ENCODE measurements at places on chromosomes 6 and 20. TPM values are rescaled to one million over a fixed set of nuclear protein-coding genes. Genes with fewer than 3 reads are reported as not detected.
A peak's percentile ranks its signal among the peaks of the same experiment; 100 is the strongest.

Gene POPDC3
- total RNA-seq, result not detected

Gene GNMT
- 0.70 TPM for total RNA-seq

GRCh38 chr6:3226481-3227362 lies 731 bp downstream of the TUBB2B start:
- H3K36me3 ChIP-seq, result peaks cover 7% of the 10 kb centered on the region
- peaks cover 81% of the 10 kb centered on the region for H3K27me3 ChIP-seq
- H3K4me3 ChIP-seq, result peak overlapping the region; percentile 90
- DNase-seq, result peak; percentile 27
- peaks cover 46% of the 10 kb centered on the region for H3K4me1 ChIP-seq

DNA sequence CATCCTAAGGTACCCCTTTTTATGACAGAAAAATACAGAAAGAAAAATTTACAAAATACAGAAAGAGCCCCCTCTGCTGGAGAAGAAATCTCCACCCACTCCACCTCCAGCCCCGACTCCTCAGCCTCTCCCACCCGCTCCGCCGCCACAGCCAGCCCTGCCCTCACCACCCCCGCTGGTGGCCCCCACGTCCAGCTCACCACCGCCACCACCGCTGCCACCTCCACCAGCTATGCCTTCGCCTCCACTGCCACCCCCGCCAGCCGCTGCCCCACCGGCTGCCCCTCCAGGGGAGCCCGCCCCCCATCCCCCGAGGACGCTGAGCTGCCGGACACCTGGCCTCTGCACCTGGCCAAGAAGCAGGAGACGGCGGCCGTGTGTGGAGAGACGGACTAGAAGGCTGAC lies 17.7 kb downstream of the WFDC2 start:
- no peaks in the 10 kb centered on the region for H3K4me1 ChIP-seq
- DNase-seq, result peak; percentile 8
- H3K36me3 ChIP-seq, result no peaks in the 10 kb centered on the region
- H3K27ac ChIP-seq, result no peak overlapping the region
- H3K27me3 ChIP-seq, result peaks cover 58% of the 10 kb centered on the region
- H3K4me3 ChIP-seq, result no peak overlapping the region

GRCh38 chr20:12318043-12318442 lies 400.4 kb downstream of the BTBD3 start:
- H3K4me3 ChIP-seq, result no peak overlapping the region
- no peak for DNase-seq
- H3K27ac ChIP-seq, result no peak overlapping the region
- no peaks in the 10 kb centered on the region for H3K27me3 ChIP-seq
- no peaks in the 10 kb centered on the region for H3K4me1 ChIP-seq
- H3K36me3 ChIP-seq, result peaks cover 3% of the 10 kb centered on the region
